Thyroid gland (tissue), 4 donors: ENCODE measurements at places on chromosomes 2 and 18. TPM values are rescaled to one million over a fixed set of nuclear protein-coding genes. Genes with fewer than 3 reads are reported as not detected.

GRCh38 chr2:120953066-120953756 is 217.5 kb downstream of the GLI2 start:
- DNase-seq: no peak

DNA sequence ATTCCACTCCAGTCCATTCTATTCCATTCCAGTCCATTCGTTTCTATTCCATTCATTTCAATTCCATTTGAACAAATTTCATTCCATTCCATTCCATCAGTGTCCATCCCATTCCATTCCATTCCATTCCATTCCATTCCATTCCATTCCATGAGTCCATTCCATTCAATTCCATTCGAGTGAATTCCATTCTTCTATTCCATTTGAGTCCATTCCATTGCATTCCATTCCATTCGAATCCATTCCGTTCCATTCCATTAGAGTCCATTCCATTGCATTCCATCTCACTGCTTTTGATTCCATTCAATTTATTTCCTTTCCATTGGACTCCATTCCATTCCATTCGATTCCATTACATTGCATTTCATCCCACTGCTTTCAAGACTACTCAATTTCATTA is 1132.1 kb downstream of the RPIA start:
- DNase-seq: no peak

DNA sequence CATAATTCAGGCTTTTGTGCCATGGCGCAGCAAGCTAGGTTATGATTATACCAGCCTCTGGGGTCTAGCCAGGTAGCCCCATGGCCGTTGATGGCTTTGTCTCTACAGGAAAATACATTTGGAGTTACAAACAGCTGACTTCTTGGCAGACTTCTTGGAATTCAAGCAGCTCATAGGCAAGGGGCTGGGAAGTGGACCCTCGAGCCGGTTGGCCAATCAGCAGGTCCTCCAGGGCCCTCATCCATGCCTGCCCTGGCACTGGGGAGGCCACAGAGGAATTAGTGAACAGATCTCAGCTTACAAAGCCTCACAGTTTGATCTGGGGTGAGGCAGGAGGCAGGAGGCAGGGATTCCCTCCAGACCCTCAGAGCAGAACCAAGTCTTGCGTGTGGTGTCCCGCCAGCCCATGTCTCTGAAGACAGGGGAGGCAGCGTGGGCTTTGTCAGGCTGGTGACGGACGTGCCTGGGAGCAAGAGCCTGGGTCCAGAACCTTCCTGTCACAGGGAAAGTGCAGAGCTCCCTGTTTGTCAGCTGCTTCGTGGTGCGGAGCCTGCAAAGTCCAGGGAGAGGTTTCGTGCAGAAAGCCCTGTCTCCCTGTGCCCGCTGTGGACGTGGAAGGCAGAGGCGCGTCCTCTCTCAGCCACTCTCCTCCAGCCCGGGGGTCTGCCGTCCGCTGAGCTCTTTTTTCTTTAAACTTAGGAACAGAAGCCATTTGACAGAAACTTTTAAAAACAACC is 131.7 kb downstream of the KLHL29 start:
- peak; percentile 68 for DNase-seq

The IRS1 gene
- total RNA-seq: 61.9 TPM

The LBH gene
- 107 TPM for total RNA-seq
